Activated CD8-positive, alpha-beta memory T cell treated with anti-CD3 and anti-CD28 coated beads for 48 hours (primary cell): ENCODE measurements at places on chromosomes 1 and 21.

DNA sequence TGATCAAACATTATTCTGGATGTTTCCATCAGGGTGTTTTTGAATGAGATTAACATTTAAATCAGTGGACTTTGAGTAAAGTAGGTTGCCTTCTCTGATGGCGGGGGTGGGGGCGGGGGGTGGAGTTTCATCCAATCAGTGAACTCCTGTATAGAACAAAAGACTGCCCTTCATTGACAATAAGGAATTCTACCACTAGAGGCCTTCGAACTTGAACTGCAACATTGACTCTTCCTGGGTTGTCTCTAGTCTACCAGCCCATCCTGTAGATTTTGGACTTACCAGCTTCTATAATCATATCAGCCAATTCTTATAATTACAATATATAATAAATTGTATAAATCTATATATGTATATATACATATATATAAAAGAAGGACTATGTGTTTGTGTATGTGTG, 520.4 kb upstream of the CXADR start:
- no peak for DNase-seq

- DNase-seq: no peak
These were observed 2.7 kb downstream of the DUSP10 start for GRCh38 chr1:221739018-221739676.

GRCh38 chr1:227785805-227786671, 29.4 kb upstream of the PRSS38 start:
- DNase-seq: no peak

DNA sequence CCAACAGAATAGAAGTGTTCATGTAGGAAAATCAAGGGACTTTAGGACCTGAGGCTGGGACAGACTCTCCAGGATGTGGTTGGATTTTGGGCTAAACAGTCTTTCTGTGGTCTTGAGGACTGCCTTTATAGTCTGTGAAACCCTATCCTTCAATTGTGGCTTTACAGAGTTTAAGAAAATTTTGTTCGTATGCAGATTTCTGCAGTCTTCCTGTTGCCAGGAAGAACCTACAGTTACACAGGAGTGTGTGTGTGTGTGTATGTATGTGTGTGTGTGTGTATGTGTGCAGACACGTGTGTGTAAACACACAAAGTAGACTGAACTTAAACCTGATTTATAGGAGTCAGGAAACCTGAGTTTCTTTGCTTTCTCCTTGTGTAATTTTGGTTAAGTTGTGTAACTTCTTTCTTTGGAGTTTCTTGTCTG, 22.8 kb downstream of the NEK7 start:
- no peak for DNase-seq

DNA sequence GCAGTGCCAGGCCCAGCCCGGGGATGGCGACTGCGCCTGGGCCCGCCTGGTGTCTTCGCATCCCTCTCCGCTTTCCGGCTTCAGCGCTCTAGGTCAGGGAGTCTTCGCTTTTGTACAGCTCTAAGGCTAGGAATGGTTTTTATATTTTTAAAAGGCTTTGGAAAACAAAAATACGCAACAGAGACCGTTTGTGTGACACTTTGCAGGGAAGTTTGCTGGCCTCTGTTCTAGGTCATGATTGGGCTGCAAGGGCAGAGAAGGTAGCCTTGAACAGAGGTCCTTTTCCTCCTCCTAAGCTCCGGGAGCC, 719 bp downstream of the SOD1 start:
- DNase-seq: no peak

DNA sequence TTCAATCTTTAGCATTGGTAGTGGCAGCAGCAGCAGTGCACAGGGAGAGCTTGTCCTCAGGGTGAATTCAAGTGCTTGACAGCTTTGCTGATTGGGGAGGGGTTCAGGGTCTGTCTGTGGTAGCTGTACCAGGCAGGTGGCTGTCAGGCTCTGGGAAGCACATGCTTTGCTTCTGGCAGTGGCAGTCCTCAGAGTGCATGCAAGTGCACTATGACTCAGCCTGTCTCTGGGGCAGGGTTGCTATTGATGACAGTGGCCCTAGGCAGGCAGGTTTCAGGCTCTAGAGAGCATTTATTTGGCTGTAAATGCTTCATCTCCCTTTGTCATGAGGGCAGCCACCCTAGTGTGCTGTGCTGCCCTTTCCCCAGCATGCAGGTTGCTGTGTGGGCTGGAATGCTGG, 251.9 kb upstream of the LRRC7 start:
- no peak for DNase-seq

- no peak for DNase-seq
These were observed 42.2 kb downstream of the RNF220 start for GRCh38 chr1:44447051-44447810.

DNA sequence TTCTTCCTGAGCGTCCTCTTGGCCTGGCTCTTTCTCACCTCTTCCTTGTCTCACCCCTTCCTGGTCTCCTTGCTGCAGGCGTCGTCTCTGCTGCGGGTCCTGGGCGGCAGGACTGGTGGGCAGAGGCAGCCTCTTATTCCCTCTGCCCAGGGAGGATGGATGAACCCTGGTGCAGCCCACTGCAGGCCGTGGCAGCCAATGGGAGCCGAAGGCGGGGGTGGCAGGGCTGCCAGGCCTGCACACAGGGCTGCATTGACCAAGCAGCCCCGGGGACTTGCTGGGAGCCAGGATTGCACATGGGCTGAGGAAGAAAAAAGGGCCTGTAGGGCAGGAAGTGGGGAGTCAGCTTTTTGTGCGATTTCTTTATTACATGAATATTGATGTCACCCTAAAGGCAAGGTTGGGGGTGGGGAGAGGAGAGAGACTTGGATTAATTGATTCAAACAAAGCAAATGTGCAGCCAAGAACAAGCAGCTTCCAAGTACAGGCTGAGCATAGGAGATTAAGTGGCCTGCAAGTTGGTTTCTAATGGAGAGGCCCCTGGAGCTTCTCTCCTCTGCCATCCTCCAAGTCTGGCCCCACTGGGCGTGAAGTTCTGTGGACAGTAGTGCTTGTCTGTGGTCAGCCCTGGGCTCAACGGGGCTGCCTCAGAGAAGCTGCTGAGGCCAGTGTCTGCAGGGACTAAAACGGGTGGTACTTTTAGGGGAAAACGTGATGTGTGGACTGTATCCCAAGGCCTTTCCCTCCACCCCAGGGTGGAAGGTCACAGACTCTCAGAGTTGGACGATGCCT, at the start of gene S100B:
TSS of gene S100B (minus strand) at position 108 of the 792 bp plus-strand sequence. CDS start 2,667 bp downstream, outside the sequence.
- no peak for DNase-seq

GRCh38 chr1:24384251-24385090, 29.1 kb downstream of the STPG1 start:
- DNase-seq: no peak

- DNase-seq: no peak
These were observed 11.7 kb upstream of the PTP4A2 start for GRCh38 chr1:31949862-31950261.

GRCh38 chr1:164930241-164930640, 371.3 kb downstream of the PBX1 start:
- no peak for DNase-seq

- DNase-seq: no peak
These were observed 81.1 kb upstream of the TSPAN2 start for GRCh38 chr1:115170377-115170776.

DNA sequence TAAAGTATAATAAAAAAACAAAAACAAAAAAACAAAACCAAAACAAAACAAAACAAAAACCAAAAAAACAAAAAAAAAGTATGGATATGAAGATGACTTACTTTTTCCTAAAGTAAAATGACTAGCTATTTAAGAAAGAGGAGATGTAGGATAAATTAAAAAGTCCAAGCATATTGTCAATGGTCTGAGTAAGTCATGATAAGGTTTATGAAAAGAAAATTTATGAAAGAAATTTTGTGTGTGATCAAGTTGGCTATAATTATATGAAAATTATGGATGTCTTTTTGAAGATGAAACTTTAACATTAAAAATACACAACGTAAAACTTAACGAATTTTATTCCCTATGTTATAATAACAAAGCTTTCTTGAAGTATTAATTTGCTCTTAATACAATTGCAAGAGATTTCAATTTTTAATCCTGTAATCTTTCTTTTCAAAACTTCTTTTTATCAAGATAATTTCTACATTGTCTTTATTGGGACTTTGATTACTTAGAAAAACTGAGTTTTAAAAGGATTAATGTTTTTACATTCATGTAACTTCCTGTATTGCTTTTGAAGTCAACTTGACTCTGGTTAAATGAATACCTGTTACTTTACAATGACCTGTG, 200.9 kb upstream of the IVNS1ABP start:
- DNase-seq: no peak

- no peak for DNase-seq
These were observed 270.4 kb downstream of the GRIK1 start for GRCh38 chr21:29669416-29669815.

DNA sequence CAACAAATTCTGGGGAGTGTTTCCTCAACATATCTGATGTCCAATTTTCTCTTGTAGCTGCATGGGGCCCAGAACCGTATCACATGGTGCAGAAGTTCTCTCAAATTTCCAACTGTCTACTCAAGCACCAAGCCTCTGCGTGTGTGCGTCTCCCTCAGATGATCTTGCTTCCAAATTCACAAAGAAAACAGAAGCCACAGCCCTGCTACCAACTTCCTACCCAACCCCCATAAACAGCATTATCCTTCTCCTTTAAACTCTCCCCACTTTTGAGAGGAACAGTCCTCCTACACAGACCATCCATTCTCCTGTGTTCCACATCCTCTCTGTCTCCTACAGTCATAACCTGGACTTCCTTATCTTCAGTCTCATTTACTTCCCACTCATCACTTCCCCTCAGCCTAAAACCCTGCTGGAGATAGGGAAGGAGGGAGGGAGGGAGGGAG, 354.1 kb downstream of the SMYD3 start:
- no peak for DNase-seq

DNA sequence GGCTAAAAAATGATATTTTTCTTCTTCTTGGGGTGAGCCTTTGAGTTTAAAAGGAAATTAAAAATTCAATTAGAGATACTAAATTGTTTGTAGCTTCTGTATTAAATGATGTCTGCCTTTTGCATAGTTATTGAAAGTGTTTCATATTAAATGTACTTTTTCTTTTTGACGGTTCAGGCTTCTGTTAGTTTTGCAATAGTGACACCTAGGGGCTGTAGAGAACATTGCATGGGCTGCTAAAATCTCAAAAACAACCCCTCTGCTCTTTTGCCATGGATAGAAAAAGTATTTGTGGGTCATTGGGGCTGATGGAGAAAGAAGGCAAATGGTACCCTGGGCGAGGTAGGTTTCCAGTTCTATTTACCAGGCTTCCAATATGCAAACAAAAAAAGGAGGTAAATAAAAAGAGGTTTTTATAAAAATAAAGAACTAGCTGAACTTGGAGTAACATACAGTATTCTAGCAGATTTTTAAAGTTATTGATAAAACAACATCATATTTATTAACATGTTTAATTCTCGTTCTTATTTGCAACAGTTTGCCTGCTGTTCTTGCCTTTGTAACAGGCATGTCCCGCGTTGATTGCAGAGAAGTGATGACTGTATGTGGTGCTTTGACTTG, 115.4 kb upstream of the HOOK1 start:
- no peak for DNase-seq

- DNase-seq: peak; percentile 15
These were observed 428 bp downstream of the POGZ start for GRCh38 chr1:151458802-151459330.

DNA sequence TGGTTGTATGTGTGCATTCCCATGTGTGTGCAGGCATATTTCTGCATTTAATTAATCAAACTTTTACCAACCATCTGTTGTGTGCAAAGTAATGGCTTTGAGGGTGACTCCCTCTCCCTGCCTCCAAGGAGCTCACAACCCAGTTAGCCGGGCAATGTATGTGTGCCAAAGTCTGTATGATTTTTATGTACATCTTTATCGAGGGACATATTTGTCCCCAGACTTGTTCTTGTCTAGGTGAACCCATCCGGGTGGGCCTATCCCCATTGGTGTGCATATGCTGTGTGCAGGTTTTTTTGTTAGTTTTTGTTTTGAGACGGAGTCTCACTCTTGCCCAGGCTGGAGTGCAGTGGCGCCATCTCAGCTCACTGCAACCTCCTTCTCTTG, 1.8 kb downstream of the SYTL1 start:
- no peak for DNase-seq

- no peak for DNase-seq
These were observed 43.8 kb downstream of the RUNX3 start for GRCh38 chr1:24886241-24886640.

GRCh38 chr1:94925561-94926125, 1.3 kb downstream of the CNN3 start:
- no peak for DNase-seq

DNA sequence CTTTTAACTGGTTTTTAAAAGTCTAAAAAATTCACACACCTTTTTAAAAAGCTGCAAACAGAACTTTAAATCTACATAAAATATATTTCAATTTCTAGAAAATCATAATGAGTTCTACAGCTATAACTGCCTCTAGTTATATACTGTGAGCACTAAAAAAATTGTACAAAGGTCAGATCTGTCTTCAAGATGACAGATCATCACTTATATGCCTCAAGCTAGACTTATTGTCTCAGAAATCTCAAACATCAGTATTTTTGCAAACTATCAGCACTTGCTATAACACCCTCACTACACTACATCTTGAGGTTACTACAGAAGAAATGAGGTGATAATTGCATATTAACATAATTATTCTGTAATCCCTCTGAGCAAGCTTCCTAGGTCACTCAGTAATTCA, 76.5 kb downstream of the ZNF644 start:
- DNase-seq: no peak

GRCh38 chr1:162678439-162678838, 46.2 kb downstream of the DDR2 start:
- DNase-seq: no peak

DNA sequence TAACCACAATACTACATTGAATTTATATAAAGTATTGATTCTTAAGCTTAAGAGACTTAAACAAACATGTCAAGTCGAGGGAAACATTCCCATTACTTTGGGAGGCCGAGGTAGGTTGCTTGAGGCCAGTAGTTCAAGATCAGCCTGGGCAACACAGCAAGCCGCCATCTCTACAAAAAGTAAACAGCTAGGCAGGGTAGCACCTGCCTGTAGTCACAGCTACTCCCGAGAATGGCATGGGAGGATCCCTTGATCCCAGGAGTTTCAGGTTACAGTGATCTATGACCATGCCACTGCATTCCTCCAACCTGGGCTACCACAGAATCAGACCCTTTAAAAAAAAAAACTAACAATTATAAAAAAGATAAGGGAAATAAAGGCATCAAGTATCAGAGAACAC, 50.4 kb downstream of the EIF4G3 start:
- DNase-seq: no peak

GRCh38 chr1:63143482-63143881, 178.9 kb upstream of the FOXD3 start:
- DNase-seq: no peak

GRCh38 chr1:174262349-174263241, 103.3 kb downstream of the RABGAP1L start:
- DNase-seq: no peak

GRCh38 chr1:95095833-95096217, 21.3 kb upstream of the TLCD4 start:
- no peak for DNase-seq

DNA sequence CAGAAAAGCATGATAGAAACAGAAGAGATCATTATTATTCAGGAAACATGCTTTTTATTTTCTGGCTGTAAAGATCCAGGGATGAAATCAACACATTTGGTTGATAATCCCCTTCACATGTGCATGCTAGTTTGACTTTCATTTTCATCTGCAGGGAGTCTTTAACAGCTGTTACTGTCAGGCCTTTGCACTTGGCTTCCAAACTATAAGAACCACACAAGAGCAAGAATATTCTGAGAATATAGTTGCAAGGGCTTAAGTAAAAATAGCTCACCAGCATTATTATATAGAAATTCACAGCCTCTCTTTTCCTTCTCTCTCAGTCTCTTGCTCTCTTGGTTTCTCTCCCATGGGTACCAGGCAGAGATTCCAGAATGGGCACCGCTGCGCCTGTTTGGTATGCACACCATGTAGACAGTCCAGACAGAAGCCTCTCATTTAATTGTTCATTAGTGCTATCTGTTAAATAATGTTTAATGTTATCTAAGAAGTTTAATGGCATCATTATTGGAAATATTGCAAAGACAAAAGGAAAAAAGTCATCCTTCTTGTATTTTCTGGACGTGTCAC, 622.3 kb upstream of the PLXNA2 start:
- DNase-seq: no peak
